NCI-H69 (cell line): ENCODE measurements at places on chromosomes 12 and 14.

GRCh38 chr12:34604227-34604626, 581.9 kb downstream of the ALG10 start:
- no peak for DNase-seq

DNA sequence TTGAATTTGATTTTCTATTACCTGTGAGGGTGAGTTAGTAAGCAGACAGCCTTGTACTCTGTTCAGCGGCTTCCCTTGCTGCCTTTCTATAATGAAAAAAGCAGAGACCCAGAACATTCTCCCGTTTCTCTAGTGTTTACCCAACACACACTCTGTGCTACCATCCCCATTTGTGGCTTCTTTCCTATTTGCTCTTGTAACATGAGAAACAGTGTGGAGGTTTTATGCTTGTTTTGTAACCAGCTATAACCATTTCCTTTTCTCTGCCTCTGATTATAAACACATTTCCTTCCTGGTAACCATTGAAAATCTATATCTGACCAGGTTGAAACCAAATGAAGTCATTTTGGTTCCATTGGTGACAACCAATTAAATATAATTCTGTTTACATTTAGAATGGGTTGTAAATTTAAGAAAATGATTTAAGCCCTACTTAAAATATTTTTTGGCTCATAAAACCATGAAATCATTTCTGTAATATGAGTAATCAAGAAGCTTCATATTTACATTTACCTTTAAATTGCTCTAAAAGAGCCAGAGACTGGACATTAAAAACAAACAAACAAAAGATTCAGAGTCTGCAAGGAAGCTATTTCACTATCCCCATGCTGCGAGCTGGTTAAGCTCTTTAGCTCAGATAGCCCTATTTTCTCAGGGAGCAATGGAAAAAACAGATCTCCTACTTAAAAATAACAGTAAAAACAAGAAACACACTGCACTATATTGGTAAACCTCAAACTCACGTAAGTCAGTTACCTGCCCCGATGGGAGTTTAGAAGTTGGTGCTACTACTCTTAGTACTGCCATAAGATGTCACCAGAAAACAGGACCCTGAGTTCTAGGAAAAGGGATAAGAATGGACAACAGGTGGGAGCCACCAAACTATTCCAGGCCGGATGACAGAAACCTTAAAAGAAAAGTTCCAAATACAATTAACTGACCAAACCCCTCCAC, 206.5 kb upstream of the EEA1 start:
- DNase-seq: peak; percentile 93

GRCh38 chr12:54017027-54017788, 8.4 kb downstream of the HOXC8 start:
- DNase-seq: peak; percentile 98

DNA sequence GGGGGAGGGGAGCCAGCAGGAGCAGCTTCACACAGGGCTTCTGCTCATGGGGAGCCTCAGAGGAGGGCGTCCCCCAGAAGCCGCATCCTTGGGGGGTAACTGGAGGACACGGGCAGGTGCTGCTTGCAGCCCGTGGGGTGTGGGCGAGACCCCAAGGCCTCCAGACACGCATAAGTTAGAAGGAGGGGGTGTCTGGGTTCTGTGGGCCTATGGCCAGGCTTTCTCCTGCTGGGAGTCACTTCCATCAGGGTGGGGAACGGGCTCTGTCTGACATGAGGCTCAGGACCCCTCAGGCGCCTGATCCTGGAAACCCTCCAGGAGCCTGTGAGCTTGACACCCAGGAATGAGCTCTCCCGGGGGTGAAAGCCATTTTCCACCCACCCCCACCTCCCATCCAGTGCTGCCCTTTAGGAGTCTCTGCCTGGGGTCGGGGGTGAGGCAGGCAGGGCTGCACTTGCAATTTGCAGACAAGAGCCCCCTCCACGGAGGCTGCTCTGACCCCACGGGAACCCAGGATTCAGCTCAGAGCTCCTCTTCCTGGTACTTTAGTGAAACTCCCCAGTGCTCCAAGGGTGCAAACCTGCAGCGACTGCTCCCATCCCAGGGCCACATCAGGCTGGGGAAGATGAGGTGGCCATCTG, 325.7 kb downstream of the ADGRD1 start:
- no peak for DNase-seq
